ENCODE measurements at places on chromosomes 4 and X.

DNA sequence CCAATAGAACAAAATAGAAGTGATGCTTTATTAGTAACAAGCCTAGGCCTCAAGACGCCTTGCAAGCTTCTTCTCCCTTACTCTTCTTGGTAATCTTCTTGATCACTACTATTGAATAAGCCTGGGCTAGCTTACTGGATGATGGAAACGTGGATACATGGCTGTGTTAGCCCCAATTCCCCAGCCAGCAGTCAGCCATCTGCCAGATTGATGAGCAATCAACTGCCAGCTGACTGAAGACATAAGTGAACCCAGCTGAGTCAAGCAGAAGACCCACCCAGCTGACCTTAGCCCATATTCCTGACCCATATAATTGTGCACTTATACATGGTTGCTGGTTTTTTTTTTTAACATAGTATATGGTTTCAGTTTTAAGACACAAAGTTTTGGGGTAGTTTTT is 130.4 kb downstream of the DHX15 start:
- no peak for DNase-seq

DNA sequence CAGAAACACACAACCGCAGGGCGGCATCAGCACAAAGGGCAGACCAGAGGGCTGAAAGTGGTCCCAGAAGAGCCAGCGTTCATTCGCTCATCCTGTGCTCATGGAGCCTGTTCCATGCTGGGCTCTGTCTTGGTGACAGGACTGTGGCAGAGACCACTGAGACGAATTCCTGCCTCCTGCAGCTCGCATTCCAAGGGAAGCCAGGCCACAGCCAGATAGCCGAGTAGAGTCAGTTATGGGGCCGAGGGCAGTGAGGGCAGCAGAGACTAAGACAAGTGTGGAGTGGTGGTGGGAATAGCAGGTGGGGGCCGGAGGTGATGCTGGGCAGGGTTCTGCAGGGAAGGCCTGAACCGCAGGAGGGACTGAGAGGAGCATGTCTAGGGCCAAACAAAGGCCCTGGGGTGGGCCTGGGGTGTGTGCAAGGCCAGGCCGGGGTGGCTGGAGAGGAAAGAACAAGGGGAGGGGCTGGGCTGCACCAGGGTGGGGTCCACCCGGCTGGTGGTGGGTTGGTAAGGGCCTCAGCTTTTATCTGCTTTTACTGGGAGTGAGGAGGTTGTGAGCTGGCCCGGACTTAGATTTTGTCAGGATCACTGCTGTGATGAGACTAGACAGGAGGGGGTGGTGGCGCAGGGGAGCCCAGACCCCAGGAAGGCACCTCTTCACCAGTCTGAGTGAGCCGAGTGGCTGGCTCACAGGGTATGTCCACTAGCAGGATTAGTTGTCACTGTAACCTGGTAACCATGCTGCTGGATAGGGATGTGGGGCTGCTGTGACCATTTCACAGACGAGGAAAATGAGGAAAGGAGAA is 6.3 kb downstream of the PSAPL1 start:
- DNase-seq, result no peak

DNA sequence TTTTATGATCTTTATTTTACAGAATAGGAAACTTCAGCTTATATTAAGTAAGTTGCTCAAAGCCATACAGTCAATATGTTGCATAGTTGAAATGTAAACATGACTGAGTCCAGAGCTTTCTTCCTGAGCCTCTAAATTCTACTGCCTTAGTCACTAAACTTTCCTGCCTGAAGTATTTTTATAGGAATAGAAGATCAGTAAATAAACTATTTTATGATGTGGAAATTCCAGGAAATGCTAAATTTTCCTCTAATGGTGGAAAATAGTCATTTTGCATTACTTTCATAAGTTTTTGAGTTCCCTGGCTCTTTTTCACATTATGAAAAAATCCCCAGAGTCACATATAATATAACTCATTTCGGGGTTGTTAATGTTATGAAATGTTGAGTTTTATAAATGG is 182.8 kb downstream of the BANK1 start:
- DNase-seq, result no peak

- DNase-seq, result no peak
These were observed 442.7 kb upstream of the FRG1 start for GRCh38 chr4:189497996-189498395.

- DNase-seq, result no peak
These were observed 164.7 kb downstream of the DCLK2 start for GRCh38 chr4:150242820-150243458.

- DNase-seq, result no peak
These were observed 95.5 kb upstream of the WDFY3 start for GRCh38 chr4:85061974-85062373.

DNA sequence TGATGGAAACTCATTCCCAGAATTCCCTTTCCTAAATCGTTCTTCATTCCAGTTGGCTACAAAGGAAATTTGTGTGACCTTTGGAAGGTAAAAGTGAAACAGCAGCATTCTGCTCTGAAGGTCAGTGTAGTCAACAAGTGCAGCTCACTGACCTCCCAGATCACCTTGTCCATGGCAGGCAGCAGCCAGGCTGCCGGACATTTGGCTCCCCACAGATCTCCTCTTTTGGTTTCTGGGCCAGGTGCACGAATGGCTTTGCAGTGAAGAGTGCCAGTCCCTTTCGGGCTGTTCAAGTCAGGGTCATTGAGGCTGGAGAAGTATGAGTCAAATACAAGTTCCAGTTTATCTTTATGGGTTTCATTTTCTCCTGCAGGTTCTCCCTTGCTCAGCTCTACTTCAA is 14.3 kb downstream of the GPRIN3 start:
- DNase-seq, result no peak

GRCh38 chr4:47349326-47349725 is 114.2 kb downstream of the COMMD8 start:
- DNase-seq, result no peak

DNA sequence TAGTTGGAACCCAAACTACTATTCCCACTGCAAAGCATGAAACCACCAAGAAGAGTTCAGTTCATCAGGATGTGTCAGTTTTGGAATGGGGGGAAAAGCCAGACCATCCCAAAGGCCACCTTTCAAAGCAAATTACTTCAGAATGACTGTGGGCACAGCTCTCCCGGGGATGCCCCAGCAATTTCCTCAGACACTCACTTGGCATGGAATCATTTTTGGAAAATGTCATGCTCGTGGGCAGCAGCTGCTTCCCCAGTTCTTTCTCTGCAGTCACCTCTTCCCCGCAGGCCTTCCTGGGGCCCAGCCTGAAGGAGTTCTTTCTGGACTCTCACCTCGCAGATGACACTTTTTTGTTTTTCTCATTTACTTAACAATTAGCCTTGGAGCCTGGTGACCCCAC is 350.3 kb downstream of the NR3C2 start:
- no peak for DNase-seq

DNA sequence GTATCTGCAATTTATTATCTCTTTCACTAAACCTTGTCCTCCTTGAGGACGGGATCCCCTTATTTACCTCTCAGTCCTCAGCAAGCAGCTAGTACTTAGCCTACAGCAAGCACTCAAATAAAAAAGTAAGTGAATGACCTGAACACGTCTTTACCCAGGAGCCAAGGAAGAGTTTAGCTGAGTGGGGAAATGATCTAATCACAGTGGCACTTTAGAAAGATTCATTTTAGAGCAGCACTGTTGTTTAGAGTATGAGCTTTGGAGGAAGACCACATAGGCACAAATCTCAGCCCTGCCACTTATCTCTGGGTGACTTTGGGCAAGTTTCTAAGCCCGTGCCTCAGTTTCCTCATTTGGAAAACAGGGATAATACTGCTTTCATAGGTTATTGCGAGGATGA is 2.7 kb downstream of the FAM120C start:
- no peak for DNase-seq

GRCh38 chrX:104113222-104113965 is 1.1 kb downstream of the ZCCHC18 start:
- no peak for DNase-seq

DNA sequence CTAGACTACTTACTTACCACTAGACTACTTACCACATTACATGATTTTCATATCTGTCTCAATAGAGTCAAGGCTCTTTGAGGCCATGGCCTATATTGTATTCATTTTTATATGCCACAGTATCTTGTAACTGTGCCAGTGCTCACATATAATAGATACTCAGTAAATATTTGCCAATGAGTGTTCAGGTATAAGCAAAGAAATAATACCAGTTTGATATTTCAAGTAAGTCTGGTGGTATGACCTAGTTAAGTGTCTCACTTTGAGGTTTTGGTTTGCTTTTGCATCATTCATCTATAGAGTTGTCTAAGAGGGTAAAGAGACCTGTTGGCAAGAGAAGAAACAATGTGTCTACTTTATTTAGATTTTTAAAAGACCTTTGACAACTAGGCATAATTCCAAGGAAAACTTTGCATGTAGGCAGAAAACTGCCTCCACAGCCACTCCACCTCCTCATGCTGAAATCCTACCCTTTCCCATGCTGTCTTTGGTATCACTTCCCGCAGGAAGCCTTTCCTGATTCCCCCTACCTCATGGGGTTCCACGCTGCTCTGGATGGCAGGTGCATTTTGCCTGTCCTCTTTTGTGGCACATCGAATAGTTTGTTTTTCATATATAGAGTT is 91.3 kb upstream of the KLHL13 start:
- no peak for DNase-seq
